Activated CD4-positive, CD25-positive, alpha-beta regulatory T cell (primary cell): ENCODE measurements at places on chromosomes 2 and 18.

GRCh38 chr18:48713309-48713708 lies 174.5 kb downstream of the CTIF start:
- no peak for DNase-seq

- DNase-seq = no peak
Observed at GRCh38 chr2:105114551-105114950, 76.7 kb downstream of the MRPS9 start.

- DNase-seq = no peak
Observed at GRCh38 chr2:170944545-170944944, 15.5 kb downstream of the GORASP2 start.

DNA sequence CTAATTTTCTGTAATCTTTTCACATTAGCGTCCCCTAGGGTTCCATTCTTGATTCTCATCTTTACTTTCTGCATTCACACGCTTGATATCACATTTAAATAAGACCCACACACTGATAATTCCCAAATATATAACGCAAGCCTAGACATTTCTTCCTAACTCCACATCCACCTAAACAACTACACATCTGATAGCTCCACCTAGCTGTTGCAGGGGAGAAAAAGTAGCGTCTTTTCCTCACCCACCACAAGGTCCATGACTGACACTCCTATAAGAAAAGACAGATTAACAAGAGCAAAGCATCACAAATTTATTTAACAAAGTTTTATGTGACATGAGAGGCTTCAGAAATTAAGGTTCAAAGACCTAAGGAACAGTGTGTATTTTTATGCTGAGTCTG lies 862.2 kb upstream of the DDX18 start:
- no peak for DNase-seq

DNA sequence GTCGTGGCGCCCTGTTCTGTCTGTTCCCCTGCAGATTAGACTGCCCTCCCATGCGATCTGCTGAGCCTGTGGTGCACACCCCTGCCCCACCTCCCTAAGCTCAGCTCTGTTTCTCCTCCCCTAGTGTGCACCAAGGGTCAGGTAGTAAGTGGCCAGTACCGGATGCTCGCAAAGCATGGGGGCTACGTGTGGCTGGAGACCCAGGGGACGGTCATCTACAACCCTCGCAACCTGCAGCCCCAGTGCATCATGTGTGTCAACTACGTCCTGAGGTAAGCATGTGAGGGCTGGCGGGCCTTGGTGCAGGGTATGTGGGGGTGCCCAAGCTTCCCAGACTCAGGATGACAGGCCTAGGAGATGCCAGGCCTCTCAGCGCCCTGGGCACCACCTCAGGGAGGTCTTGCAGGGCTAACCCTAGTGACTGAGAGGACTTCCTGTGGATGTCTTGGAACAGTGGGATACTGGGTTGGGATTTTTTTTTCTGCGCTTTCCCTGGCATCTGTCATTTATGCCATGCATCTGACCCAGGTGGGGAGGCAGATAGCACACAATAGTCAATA lies 78.4 kb downstream of the EPAS1 start:
- DNase-seq = no peak

DNA sequence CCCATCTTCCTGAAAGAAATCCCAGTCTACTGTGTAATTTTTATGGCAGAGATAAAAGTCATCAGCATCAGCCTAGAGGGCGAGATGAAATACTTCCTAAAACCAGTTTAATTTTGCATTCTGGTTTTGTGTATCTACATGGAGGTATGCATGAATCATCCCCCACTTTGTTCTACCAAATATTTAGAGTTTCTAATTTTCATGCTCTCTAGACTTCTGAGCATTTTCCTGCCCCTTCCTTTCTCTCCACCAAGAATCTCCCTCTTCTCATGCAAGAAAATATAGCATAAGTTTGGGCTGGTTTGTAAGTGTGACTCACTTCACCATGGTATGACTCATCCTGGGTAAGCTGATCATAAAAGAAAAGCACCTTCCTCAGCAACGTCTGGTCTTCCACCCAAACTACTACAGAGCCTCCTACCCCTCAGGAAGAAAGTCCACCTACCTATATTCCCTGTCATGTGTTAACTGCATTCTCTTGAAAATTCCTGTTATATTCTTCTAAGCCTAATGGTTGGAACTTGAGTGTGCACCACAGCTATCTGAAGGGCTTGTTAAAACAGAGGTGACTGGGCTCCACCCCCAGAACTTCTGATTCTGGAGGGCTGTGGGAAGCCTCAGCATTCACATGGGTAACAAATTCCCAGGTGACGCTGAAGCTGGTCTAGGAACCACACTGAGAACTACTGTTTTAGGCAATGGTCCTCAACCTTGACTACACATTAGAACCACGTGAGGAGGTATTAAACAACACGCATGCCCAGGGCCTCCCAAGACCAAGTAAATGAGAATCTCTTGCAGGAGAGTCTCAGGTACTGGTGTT lies 37.4 kb upstream of the RAPGEF4 start:
- DNase-seq = no peak

DNA sequence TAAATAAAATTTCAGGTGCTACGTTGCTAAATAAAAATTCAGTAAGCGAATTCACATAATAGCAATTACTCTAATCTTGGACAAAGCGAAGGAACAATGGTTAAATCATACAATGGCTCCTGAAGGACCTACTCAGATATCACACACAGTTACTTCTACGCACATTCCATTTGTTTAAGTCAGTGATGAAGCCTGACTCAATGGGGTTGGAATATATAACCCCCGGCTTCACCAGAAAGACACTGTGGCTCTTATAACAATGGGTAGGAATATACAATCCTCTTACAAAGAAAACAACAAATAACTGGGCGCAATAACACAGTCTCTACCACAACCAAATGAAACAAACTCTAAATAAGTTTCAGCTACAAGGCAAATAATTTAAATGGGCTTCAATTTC lies 349.5 kb downstream of the IRS1 start:
- no peak for DNase-seq

GRCh38 chr2:196925051-196925767 lies 1.3 kb downstream of the PGAP1 start:
- DNase-seq = no peak

- peak; percentile 10 for DNase-seq
Observed at GRCh38 chr2:36356298-36356989, 866 bp downstream of the CRIM1 start.

DNA sequence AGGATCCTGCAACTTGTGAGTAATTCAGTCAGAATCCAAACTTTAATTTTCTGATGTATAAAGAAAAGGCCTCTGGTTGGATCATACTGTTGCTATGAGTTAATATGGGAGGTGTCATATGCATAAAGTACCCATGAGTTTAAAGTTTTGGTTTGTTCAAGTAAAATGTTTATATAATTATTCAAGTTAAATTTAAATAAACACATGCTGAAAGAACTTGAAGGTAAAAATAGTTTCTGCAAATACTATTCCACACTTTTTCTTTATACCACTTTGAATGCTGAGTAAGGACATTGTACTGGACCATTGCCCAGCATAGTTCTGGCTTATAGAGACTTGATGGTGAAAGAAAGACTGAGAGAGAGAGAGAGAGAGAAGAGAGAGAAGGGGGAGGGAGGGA lies 30.7 kb downstream of the PKP4 start:
- DNase-seq = no peak

GRCh38 chr2:136444323-136444722 lies 321.0 kb upstream of the THSD7B start:
- no peak for DNase-seq

GRCh38 chr2:150606380-150607060 lies 119.1 kb upstream of the RND3 start:
- DNase-seq = no peak

GRCh38 chr18:29084120-29084519 lies 907.2 kb upstream of the CDH2 start:
- DNase-seq = no peak

DNA sequence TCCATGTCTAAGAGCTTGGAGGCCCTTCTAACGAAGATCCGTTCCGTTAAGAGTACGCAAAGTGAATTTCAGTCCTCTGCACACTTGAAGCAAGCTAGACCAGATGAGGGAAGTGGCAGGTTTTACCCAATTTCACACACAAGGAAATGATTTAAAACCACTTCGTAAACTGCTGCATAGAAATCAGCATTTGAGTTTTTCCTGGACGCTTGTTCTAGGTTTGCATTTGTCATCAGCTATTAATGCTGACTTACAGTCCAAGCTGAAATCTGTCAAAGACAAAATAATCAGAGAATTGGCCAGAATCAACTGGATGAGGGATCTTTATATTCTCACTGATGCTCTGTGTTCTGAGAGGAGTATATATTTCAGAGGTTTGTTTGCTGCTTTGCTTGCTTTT lies 117.6 kb upstream of the RASGRP3 start:
- DNase-seq = no peak

GRCh38 chr2:960061-960736 lies 9.6 kb downstream of the SNTG2 start:
- DNase-seq = no peak

DNA sequence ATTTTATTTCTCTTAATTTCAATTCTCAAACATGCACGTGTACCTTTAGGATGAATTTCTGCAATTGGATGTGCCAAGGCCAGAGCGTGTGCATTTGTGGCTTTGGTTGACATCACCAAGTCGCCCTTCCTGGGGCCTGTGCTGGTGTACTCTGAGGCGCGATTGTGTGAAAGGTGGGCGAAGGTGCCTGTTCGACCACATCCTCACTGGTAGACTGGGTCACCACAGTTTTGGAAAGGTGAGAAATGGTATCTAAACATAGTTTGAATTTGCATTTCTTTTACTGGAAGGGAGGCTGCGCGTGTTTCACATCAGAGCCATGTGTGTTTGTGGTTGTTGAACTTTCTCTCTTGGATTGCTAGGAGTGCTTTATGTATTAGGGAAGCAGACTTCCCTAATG lies 89.8 kb downstream of the LDLRAD4 start:
- no peak for DNase-seq

GRCh38 chr18:53093636-53094035 lies 753.6 kb downstream of the DCC start:
- no peak for DNase-seq

- no peak for DNase-seq
Observed at GRCh38 chr18:52598921-52599320, 258.9 kb downstream of the DCC start.

DNA sequence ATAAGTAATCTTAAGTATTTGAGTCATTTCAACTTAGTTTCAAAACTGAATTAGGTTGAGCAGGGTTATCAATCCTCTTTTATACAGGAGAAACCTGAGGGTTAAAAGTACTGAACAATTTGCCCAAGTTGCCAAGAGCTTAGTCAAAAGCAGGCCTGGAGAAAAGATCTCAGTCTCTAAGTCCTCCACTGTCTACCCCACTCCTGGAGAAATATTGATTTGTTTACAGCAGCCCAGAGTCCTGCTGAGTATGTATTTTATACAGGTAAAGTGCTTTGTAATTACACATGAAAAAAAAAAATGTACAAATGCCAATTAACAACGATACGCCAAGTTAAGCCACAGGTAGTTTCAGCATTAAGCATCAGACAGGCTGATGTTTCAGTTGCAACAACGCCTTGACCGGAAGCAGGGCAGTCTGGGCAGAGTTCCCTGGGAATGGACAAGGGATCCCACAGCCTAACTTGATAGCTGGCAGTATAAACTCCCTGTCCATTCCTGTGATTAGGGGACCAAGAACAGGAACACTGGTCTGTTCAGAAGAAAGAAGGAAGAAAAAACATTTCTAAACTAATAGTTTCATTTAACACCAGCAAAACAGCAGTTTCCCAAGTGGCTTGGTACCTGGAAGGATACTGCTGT lies 132.9 kb downstream of the MYO5B start:
- DNase-seq = no peak

DNA sequence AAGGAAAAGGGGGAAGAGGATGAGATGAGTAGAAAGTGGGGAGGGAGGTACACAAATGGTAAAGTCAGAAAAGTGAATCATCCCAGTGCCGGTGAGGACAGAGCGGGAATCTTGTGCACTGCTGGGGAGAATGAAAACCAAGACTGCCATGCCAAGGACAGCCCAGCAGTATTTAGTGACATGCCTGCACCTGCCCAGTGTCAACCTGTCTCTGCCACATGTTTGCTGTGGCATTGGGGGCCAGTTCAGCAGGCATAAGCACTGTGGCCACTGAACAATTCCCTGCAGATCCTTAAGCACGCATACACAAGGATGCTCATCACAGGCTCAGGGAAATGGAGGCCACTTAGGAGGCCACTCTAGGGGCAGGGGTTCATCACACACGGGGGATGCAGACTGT lies 5.2 kb upstream of the KCNK3 start:
- no peak for DNase-seq

DNA sequence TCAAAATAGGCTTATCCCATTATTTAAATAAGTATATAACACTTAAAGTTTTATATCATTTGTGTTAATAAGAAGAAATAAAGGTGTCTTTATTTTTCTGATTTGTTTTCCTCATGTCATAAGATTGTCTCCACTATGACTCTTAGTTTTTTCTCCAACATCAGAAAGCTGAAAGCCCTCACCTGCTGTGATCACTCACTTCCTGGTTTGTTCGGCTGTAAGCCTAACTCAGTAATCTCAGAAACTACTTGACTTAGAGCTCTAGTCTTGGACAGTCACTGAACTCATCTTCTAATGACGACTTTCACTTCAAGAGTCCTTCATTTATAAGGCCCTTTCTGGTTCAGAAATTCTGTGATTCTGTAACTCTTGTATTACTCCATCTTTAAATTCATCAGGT lies 311.0 kb downstream of the ZEB2 start:
- DNase-seq = no peak

- DNase-seq = no peak
Observed at GRCh38 chr2:235600406-235600805, 106.6 kb downstream of the AGAP1 start.

DNA sequence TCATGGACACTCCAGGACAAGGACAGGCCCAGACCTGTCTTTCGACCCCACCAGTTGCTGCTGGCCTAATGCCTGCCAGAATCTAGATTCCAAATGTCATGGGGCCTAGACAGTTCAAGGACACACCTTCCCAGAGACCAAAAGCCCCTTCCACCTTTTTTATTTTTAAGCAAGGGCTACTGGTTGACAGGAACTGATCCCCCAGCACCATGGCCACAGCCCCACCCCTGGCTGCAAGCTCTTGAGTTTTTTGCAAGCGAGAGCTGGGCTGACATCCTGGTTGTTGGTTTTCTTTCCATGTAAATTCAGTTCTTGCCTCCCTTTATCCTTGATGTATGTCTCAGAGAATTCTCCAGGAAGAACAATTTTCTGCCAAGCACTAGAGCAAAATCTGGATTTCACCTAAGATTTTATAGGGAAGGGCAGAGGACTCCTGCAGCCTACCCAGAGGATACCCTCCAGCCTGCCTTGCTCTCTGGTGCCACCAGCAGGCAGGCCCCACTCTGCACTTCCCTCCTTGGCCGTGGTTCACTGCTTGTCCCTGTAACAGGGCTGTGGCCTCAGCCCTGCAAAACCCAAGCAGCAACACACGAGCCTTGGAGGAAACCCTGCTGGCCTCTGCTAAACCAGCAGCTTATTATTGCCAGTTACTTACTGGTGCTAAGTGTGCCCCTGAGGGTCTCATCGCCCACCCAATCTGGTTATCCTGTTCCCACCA lies 97.7 kb downstream of the TWIST2 start:
- no peak for DNase-seq

DNA sequence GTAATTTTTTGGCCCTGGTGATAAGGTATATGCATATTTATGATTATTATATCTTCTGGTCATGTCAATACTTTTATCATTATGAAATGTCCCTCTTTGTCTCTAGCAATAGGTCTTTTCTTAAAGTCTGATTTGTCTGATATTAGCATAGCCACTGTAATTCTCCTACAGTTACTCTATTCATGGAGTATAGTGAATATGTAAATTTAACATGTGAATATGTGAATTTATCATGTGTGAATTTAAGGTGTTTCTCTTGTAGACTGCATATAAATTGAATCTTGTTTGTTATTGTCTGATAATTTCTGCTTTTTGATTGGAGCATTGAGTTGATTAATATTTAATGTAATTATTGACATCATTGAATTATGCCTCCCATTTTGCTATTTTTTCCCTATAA lies 259.4 kb downstream of the HRH4 start:
- DNase-seq = no peak

GRCh38 chr18:5962362-5962761 lies 67.0 kb upstream of the TMEM200C start:
- no peak for DNase-seq
